ENCODE measurements at places on chromosomes 6 and 20.

- DNase-seq: peak; percentile 10
Observed at GRCh38 chr6:47163536-47163935, 121.4 kb upstream of the ADGRF1 start.

DNA sequence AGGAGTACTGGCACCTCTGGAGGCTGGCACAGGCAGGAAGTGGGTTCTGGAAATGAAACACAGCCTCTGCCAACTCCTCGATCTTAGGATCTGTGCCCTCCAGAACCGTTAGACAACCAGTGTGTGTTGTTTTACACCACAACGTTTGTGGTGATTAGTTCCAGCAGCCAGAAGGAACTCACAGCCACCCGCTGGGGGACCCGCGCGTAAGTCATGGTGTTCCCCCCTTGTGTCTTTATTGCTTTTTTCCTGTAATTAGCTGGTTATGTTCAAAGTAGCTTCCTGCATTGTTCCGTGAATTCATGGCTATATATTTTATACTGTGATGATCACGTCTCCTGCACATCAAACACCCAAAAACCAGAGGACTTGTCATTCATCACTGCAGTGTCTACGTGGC lies 117.4 kb downstream of the RNASET2 start:
- DNase-seq: no peak

- no peak for DNase-seq
Observed at GRCh38 chr6:148709577-148709976, 37.3 kb upstream of the UST start.

GRCh38 chr20:31661625-31662371 lies 24.1 kb downstream of the COX4I2 start:
- no peak for DNase-seq

- no peak for DNase-seq
Observed at GRCh38 chr6:1322696-1323219, 10.9 kb downstream of the FOXQ1 start.

GRCh38 chr6:16832043-16832567 lies 70.8 kb upstream of the ATXN1 start:
- no peak for DNase-seq

DNA sequence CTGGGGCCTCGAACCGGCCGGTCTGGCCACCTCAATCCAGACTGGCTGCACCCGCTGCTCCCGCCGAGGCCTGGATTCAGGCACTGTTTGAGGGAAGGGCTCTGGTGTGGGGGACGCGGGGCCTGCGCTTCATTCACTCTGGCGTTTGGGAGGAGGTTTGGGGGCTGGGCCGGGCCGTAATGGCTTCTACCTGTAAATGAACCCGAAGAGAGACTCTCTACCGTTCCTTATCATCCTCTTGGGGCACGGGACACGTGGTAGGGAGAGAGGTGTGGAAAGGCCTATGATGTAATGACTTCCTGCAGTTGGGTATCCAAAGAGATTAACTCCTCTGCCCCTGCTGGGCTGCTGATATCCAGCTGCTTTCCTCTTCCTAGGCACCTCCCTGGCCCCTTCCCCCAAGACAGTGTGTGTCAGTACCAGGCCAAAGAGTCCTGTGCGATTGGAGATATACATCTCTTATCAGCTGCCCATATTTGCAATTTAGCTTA lies 1.8 kb downstream of the FOXO3 start:
- no peak for DNase-seq

Measured in GM12864 (cell line).